ACHN (cell line): ENCODE measurements at places on chromosomes 16 and 17.

DNA sequence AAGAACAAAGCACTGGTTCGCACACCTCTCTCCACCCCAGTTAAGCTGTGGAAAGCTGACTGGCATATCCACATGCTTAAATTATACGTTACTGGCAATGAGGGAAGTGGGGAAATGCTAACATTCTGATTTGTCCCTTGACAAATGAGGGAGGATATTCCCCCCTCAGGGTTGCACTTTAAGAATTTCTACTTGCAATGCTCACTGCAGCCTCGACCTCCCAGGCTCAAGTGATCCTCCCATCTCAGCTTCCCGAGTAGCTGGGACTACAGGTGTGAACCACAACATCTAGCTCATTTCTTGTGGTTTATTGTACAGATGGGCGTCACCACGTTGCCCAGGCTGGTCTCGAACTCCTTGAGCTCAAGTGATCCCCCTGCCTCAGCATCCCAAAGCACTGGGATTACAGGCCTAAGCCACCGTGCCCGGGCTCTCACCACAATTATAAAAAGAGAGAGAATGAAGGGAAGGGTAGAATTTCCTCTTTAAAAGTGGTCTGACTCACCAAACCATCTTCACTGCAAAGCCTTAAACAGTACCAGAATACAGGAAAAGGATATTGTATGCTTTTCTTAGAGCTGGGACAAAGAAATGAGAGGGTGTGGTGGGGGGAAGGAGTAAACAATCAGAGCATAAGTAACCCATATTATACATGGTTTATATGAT is 38.9 kb downstream of the KANSL1 start:
- no peak for DNase-seq

- peak; percentile 69 for DNase-seq
Measured at GRCh38 chr17:75878174-75878998, at the start of gene TRIM47. TSS of gene TRIM47 (minus strand) at chr17:75878581. CDS start at chr17:75878548, 33 bp downstream.

GRCh38 chr17:50123649-50124349 is 6.2 kb downstream of the SAMD14 start:
- DNase-seq: peak; percentile 71

DNA sequence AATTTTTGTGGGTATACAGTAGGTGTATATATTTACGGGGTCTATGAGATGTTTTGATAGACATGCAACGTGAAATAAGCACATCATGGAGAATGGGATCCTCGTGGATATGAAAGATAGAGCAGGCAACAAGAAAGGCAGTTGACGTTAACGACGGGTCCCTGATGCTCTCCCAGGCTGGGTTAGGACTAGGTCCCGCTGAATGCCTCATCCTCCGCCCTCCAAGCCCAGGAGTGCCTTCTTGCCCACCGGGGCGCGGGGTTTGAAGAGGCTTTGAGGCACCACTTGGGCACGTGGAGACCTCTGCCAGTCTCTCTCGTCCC is 9.5 kb upstream of the ZFP90 start:
- DNase-seq: no peak

GRCh38 chr16:24671455-24671954 is 57.9 kb upstream of the TNRC6A start:
- DNase-seq: no peak

- no peak for DNase-seq
Measured at GRCh38 chr17:2656283-2656682, 55.3 kb downstream of the CLUH start.

DNA sequence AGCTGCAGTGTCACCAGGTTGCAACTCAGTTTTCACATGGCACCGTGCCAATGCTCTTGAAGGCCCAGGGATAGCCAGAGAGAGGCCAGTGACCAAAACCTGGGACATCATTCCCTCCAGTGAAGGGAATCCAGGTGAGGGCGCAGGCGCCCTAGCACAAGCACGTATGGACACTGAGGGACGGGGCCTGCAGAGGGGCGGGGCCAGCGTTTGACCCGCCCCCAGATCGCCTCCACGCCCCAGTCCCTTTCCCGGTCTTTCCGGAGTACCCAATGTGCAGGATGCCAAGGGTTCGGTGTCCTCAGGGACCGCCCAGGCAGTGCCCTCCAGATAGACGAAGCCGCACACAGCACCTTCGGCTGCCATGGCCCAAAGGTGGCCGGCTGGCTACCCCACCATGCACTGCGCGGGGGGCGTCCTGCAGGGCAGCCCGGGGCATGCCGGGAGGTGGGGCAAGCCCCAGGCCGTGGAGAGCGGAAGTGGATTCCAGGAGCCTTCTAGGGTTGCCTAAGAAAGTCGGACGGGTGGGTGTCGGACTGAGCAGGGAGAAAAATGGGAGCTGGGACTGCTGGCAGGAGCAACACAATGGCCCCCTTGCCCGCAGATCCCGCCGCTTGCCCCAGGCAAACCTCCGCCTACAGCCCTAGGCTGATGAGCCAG is 4.6 kb downstream of the SLC12A4 start:
- no peak for DNase-seq

DNA sequence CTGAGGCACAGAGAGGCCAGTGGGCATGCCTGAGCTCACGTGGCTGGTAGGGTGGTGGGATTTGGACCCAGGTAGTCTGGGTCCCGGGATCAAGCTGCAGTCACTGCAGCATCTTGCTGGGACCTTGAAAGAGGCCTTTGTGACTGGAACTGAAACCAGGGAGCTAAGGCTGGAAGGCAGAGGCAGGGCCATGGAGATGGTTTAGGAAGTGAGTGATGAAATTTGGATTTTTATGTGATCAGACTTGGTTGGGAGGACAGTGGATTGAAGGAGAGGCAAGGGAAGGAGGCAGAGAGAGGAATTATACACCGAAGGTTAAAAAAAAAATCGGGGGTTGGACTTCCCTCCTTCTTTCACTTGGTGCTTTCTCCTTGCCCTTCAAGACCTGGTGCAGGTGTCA is 255.4 kb upstream of the CACNG5 start:
- DNase-seq: no peak

DNA sequence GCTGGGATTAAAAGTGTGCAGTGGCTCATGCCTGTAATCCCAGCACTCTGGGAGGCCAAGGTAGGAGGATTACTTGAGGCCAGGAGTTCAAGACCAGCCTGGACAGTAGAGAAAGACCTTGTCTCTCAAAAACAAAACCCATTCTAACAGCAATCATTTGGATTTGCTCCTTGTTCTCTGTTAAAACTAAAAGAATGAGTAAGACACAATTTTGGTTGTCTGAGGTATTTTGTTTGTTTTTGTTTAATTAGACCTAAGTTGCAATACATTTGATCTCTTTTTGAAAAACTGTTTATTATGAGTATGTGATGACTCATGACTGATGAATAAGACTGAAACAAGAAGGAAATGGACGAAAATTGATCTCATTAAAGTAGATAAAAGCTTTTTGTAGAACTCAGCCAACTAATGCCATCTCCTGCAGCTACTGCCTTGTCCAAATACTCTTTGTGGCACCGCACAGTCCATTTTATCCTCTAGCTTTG is 29.0 kb downstream of the GLG1 start:
- no peak for DNase-seq

GRCh38 chr17:17497065-17497844 is 1.1 kb upstream of the RASD1 start:
- DNase-seq: no peak

DNA sequence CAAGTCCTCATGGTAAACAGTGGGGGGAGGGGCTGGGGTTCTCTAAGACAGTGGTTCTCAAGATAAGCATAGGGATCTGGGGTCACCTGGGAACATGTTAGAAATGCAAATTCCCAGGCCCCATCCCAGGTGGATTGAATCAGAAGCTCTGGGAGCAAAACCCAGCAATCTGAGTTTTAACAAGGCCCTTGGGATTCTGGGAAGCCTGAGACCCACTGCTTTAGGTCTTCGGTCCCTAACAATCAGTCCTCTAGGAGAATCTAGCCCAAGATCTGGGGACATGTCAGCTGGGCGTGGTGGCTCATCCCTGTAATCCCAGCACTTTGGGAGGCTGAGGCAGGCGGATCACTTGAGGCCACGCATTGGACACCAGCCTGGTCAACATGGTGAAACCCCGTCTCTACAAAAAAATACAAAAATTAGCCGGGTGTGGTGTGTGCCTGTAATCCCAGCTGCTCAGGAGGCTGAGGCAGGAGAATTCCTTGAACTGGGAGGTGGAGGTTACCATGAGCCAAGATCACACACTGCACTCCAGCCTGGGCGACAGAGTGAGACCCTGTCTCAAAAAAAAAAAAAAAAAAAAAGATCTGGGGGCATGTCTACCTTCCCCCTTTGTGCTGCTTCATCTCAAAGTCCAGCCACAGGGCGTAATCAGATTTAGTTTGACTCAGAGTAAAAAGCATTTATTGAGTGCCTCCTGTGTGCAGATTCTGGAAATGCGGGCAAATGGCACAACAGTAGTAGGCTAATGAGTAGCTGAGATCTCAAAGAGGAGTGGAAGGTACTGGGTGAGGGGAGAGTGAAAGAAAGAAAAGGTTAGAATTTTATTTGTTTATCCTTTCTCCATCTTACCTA is 8.8 kb upstream of the NR1D1 start:
- DNase-seq: no peak

GRCh38 chr16:70715860-70716357 is 30.1 kb upstream of the MTSS2 start:
- peak; percentile 64 for DNase-seq

DNA sequence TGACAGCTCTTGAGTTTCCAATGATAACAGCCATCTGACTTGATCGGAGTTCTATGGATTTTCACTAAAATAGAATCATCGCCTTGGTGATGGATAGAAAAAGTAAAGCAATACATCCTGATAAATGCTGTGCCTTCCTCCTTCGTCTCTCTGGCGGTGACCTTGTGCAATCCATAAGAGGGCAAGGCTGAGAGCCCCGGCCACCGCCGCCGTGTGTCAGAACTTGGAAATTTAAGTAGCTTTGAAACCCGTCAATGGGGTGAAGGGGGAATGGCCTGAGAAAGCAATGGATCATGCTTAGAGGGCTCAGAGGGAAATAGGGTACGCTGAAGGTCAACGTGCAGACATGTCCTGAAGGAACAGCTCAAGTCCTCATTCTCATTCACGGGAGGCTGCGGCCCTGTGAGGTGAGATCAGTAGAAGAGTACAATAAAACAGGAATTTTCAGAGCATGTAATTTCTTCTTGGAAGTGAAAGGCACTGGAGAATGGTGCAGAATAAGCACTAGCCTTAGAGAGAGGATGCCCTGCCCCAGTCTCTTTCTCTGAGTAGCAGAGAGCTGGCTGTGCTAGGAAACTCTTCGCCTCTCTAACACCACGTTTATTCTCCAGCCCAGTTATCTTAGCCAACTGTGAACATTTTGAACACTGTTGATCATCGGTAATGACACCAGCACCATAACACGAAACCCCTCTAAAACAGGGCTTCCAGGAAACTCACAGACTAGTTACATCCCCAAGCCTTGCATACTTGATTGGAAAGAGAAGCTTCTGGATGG is 573.5 kb downstream of the WWOX start:
- no peak for DNase-seq

GRCh38 chr16:20323591-20324117 is 3.7 kb downstream of the GP2 start:
- no peak for DNase-seq

GRCh38 chr16:25124503-25124902 is 13.0 kb downstream of the LCMT1 start:
- DNase-seq: no peak

DNA sequence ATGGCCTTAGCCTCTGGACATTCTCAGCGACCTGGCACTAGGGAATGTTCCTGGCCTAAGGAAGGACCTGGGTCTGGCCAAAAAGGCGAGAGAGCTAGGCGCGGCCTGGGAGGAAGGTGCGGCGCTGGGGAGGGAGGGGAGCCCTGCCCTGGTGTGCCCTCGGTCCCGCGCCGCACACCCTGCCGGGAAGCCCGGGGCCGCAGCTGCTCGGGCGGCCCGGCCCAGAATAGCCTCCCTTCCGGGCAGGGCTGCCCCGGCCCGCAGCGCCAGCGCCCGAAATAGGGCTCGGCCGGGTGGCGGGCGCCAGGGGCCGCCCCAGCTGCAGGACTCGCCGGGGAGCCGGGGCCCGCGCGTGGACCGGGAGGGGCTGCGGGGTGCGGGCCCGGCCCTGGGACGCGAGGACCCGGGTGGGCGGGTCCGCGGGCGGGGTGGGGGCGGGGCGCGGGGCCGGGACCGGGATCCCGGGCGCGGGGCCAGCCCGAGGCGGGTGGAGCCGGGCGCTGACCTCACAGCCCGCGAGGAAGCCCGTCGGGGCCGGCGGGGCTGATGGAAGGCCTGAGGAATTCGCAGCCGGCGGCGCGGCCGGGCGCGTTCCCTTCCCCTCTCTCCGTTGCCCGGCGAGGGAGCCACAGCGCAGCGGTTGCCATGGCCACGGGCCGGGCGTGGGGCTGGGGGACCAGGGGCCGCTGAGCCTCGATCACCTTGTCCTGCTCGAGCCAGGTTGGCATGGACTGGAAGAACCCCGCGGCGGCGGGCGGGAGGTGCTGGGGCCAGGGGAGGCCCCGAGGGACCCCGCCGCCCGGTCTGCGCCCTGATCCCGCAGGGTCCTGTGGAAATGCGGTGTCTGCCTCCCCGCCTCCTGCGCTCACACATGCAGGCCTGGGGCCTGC is 18.1 kb downstream of the SOCS3 start:
- DNase-seq: peak; percentile 86

GRCh38 chr17:56629531-56630075 is 36.1 kb downstream of the NOG start:
- peak; percentile 41 for DNase-seq

GRCh38 chr16:78993346-78993745 is 607.2 kb downstream of the MAF start:
- DNase-seq: no peak

DNA sequence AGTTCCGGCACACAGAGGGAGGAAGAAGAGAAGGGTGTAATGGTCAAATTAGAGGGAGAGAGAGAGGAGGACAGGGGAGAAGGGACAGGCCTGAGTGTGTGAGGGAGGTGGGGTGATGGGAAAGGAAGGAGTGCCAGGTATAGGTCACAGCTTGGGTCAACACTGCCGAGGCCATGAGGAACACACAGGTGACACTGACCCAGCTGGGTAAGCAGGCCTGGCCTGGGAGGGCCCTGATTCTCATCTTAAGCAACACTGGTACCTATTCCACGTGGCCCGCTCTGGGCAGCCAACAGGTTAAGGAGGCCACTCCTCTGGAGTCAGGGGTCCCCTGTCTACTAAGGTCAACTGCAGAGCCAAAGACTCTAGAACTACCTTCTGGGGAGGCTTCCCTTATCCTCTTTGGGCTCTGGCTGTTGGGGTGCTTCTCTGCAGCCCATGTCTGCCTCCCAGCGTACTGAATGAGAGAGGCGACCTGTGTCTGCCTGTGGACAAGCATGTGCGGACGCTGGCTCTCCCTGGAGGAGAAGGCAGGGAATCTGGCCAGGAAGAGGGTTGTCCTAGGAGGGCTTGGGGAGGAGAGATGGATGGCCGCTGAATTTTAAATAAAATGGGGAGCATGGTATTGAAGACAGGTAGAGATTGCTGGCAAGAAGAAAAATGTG is 57.6 kb downstream of the RGS9 start:
- no peak for DNase-seq

- peak; percentile 24 for DNase-seq
Measured at GRCh38 chr16:30972872-30973271, 12.1 kb upstream of the HSD3B7 start.

DNA sequence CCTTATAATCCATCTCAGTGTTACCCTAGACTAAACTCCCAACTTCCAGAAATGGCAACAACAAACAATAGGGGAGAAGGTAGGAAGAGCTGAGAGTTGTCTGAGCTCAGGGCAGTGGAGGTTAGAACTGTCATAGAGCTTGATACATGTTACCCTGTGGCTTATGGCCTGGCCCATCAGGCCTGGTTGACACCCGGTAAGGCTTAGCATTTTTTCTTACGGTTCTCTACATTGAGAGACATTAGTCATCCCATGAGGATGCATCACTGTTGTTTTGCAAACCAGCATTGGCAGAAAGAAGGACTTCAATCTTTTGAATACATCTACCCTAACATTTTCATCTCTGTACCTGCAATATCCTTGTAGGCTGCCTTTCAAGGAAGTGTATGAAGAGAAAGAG is 226.6 kb downstream of the PHKB start:
- DNase-seq: no peak

- peak; percentile 79 for DNase-seq
Measured at GRCh38 chr16:88442727-88443576, 10.1 kb upstream of the ZFPM1 start.
